GM12864 (cell line): ENCODE measurements at places on chromosomes 11 and 22.

GRCh38 chr22:45335854-45336522, 26.3 kb downstream of the FAM118A start:
- DNase-seq, result no peak

DNA sequence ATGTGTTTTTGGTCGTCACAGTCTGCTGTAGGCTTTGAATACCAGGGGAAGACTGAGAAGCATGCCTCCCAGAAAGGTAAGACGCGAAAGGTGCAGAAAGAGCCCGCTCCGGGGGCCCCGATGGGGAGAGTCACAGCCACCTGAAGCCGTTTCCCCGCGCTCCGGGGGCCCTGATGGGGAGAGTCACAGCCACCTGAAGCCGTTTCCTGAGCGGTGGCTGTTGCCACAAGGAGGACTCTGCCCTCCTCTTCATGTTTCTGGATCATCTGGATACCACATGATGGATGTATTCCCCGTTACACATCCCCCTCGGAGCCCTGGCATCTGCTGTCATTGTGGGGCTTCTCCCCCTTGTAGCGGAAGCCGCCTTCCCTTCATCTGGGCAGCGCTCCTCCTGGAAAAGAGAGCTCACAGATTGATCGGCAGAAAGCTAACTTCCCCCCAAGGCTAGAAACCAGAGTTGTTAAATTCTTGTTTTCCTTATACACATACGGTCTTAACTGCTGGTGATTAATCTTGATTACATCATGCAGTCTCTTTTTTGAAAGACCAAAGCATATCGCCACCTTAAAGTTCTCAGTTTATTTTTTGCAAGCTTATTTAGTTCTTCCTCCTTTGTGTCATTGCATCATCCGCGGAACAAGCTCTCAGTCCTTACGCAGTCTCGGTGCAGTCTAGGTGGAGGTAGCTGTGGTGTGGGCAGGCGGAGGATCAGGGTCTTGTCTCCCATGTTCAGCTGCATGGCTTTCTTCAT, 17.5 kb downstream of the CTTN start:
- DNase-seq, result no peak

GRCh38 chr11:31812383-31813381, 1.6 kb upstream of the PAX6 start:
- DNase-seq, result no peak

DNA sequence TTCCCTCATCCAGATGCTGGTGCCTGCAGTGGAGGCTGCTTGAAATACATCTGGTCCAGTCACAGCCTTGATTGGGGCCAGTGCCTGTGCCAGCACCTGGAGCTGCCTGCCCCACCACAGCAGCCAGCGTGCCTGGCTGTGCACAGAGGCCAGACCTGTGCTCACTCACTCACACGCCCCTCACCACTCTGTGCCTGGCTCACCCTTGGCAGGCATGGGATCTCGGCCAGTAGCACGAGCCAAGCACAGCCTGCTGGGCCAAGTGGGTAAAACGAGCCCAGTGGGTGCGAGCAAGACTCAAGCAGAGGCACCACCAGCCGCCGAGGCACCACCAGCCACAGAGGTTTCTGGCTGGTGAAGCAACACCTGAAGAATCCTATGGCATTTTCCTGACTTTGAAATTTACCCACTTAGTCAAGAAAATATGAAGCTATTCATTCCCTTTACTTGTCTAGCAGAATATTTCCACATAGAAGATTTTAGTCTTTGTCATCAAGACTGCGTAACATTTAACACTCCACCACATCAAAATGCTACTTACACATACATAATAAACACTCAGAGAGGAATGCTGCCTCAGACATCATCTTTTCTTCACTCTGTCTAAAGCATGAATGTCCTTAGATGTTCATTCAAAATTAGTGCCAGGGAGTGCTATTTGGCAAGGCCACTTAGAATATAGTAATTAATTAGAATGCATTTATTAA, 424.3 kb upstream of the FAT3 start:
- DNase-seq, result no peak

DNA sequence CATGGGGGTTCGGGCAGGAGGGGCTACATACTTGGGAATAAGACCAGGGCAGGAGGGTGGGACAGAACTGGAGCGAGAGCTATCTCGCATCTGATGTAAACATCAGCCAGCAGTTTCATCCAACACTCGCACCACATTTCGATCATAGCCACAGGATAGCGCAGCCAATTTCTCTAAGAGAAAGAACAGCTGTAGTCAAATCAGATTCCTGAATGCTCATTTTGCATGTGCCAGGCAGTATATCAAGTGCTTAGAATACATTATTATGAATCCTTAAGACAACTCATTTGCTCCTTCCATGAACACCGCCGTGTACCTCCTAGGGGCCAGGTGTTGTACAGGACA, 14.5 kb downstream of the DGCR2 start:
- DNase-seq, result no peak

DNA sequence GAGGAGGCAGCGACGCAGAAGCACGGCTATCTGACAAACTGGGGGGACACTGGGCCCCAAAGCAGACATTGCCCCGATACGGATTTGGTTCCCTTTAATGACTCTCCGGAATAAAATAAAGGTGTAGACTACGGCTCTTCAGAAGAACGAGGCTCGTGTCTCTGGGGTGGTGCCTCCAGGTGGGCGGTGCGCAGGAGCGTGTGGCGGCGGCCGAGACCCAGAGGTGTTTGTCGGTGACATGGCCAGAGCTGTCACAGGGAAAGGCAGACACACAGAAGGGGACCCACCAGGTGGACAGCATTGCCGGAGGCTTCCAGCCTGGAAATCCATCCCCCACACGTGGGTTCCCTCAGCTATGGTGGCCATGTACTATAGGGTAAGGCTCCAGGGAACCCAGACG, 366.0 kb downstream of the BRD1 start:
- no peak for DNase-seq

DNA sequence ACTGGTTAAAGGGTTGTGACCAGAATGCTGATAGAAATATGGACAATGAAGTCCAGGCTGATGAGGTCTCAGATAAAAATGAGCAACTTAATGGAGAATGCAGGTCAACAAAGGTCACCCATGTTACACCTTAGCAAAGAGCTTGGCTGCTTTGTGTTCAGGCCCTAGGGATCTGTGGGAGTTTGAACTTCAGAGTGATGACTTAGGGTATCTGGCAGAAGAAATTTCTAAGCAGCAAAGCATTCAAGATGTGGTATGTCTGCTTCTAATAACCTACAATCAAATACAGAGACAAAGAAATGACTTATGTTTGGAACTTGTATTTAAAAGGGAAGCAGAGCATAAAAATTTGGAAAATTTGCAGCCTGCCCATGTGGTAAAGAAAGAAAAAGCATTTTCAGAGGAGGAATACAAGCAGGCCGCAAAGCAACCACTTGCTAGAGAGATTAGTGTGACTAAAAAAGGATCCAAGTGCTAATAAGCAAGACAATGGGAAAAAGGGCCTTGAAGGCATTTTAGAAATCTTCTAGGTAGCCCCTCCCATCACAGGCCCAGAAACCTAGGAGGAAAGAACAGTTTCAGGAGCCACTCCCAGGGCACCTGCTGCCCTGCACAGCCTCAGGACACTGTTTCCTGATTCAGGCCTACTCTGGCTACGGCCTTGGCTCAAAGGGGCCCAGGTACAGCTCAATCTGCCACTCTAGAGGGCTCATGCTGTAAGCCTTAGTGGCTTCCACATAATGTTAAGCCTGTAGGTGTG, 41.3 kb downstream of the TNKS1BP1 start:
- no peak for DNase-seq

DNA sequence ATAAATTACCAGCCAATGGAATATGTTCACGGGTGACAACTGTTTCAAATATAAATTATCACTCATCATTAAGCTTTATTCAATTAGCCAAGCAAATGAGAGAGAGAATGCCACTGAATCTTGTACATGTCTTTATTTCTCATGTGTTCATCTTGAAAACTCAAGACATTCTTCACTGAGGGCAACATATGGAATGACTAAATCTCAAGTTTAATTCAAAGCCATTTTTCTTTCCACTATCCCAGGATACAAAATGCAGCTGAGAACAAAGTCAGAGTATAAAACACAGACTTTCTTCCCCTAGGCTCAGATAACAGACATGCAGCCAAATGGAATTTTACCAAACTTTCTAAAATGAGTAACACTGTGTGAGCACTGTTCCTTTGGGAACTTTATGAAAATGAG, 12.1 kb upstream of the BBOX1 start:
- no peak for DNase-seq

DNA sequence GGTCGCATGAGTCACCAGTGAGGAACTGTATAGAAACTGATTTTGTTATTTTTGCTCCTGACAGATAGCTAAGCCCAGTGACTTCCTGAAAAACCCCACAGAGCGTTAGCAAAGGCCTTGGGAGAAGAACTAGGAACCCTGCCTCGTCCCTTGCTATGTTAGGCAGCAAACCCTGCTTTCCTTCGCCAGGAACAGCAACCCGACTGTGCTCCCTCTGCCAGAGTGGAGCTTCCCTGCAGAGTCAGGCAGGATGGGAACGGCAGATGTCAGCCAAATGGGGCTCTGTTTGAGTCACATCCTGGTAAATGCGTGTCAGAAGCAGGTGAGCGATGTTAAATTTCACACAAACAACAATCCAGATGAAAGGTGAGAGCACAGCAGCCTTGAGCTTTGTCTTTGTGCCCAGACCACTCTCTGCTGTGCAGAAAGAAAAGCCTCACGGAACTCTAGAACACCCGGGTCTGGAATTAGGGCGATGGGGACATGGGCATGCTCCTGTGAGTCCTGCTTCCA, 186.6 kb downstream of the ADAMTS15 start:
- no peak for DNase-seq

DNA sequence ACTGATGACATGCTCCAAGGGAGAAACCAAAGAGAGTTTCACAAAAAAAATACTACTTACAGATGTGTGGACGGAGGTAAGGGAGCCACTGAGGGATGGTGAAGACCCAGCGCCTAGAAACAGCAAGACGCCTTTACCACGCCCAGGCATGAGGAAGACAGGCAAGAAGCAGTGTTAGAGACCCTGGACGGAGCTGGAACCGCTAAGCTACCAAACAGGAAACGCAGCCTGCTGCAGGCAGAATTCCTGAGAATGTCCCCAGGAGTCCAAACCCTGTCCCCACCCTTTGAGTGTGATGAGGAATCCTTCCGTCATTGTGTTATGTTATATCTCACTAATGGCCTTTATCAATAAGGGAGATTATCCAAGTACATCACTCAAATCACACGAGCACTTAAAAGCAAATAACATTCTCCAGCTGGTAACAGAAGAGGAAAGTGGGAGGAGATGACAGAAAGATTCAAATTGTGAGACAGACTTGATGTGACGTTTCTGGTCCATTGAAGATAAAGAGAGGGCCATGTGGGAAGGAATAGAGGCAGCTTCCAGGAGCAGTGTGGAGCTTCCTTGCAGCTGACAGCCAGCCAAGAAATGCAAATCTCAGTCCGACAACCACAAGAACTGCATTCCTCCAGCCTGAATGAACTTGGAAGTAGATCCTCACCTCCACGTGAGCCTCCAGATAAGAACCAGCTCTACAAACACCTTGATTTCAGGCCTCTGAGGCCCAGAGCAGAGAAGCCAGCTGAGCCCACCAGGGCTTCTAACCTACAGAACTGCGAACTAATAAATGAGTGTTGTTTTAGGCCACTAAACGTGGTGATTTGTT, 19.1 kb downstream of the FAM181B start:
- DNase-seq, result no peak

- no peak for DNase-seq
Measured at GRCh38 chr11:8242118-8242475, 21.6 kb downstream of the LMO1 start.

DNA sequence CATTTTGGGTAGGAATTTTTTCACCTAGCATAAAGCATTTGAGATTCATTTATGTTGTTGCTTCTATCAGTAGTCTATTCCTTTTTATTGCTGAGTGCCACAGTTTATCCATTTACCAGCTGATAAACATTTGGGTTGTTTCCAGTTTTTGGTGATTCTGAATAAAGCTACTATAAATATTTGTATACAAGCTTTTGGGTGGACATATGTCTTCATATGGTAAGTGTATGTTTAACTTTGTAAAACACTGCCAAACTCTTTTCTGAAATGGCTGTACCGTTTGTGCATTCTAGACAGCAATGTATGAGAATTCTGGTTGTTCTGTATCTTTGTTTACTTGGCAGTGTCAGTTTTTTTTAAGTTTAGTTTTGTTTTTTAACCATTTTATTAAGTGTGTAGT, 16.9 kb downstream of the USP47 start:
- DNase-seq, result no peak

DNA sequence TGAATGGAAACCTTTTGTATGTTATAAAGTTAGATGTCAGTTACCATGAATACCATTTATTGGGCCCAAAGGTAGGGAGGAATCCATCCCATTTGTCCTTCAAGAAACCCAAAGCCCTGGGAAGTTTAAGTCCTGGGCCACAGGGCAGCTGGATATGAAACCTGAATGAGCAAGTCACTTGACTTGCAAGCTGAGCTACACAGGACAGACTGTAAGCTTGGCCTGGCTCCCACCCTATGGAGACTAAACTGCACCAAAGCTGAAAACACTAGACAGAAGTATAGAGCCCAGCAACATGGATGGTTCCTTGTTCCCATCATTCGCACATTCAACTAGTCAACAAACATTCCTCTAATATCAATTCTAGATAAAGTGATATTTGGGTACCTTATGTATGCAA, 71.3 kb downstream of the KCNC1 start:
- no peak for DNase-seq

GRCh38 chr11:78070621-78071020, 7.0 kb downstream of the THRSP start:
- no peak for DNase-seq

GRCh38 chr11:4441515-4441914, 7.6 kb upstream of the OR52K2 start:
- no peak for DNase-seq

- no peak for DNase-seq
Measured at GRCh38 chr22:38075961-38076360, 8.0 kb downstream of the SLC16A8 start.

- no peak for DNase-seq
Measured at GRCh38 chr22:44924098-44924497, 85.7 kb downstream of the PHF21B start.

GRCh38 chr22:22554587-22555284, 4.3 kb downstream of the PRAME start:
- no peak for DNase-seq

DNA sequence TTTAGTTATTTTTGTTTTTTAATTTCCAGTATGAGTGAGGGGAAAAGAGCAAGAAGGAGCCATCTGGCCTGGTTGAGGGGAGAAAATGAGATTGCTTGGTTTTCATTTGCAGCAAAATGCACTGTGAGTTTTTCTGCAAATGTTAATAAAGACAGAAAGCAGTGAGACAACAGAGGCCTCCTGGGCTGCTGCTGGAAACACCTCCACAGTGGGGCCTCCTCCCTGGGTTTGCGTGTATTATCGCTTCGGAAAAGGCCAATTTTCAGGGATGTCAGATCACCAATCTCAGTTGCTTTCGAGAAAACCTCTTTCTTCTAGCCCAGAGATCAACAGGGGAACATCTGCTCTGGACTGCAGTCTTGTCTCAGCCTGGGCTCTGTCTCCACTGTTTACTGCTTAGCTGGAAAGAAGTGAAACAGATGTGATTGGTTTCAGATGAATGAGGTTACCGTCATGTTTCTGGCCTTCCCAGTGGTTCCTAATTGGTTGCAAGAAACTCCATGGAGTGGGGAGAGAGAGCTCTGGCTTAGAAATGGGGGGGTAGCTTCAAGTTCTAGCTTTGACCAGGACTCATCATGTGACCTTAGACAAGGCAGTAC, 17.3 kb downstream of the TSPAN18 start:
- DNase-seq, result no peak
